ENCODE measurements at places on chromosomes 3 and 15.

GRCh38 chr3:107841831-107842230, 249.0 kb downstream of the CD47 start:
- no peak for DNase-seq

GRCh38 chr3:12194209-12194608, 35.5 kb upstream of the TIMP4 start:
- peak; percentile 92 for DNase-seq

DNA sequence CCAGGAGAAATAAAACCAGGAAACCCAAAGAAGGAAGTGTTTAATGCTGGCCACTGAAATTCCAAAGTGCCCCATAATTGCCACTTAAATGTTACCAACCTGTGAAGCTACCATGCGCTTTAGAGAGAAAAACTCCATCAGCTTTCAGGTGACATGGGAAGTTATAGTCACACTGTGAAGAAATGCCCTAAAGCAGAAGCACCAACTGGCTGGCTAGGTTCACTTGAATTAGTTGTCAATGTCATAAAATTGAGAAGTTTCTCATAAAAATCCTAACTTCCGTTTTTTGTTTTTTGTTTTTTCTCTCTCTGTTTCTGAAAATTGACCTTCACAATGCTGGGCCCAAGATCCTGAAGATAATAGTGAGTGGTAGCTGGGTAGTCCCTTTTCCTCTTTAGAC, 167.9 kb upstream of the CTNNB1 start:
- no peak for DNase-seq

GRCh38 chr3:36957862-36958686, 13.2 kb upstream of the TRANK1 start:
- DNase-seq = peak; percentile 93

GRCh38 chr15:42012928-42013482, 7.8 kb downstream of the PLA2G4E start:
- no peak for DNase-seq

DNA sequence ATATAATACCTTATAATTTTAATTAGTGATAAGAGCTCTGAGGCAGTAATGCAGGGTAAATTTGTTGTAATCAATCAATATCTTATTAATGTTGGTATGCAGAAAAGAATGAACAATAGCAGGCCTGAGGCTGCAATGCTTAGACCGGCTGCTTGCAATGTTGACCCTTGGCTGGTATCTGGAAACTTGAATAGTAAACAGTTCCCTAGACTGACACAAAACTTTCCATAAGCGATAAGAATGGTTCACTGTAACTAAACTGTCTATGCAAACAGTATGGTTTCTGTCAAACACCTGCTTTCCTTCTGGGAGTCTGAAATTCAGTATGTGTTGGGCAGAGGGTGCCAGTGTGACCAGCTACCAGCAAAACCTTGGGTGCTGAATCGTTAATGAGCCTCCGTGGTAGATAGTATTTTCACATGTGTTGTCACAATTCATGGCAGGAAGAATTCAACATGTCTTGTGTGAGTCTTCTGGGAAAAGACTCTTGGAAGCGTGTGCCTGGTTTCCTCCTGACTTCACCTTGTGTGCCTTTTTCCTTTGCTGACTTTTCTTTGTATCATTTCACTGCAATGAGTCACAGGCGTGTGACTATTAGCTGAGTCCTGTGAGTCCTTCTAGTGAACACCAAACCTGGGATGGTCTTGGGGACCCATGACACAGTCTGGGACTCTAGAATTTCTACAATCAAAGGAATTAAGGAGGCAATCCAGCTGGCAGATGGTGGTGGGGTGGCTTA, 30.7 kb upstream of the CLRN1 start:
- DNase-seq = peak; percentile 46

- no peak for DNase-seq
Observed at GRCh38 chr3:89525609-89526008, 418.2 kb downstream of the EPHA3 start.

DNA sequence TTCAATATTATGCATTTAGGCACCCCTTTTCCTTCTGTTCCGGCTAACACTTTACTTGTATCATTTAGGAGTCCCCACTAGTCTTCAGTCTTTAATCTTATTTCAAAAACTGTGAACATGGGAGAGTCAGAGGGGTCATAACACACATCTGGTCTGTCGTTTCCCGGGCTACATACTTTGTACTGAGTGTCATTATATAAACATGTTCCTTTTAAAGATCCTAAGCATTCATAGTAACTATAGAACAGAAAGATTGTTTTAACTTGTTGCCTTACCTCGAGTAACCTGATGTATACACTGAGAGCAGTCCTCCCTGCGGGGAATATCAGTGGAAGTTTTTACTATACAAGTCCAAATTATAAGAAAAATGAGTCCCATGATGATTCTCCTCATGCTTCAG, 78.2 kb upstream of the VEPH1 start:
- DNase-seq = peak; percentile 60

GRCh38 chr3:102025606-102026270, 176.4 kb downstream of the NFKBIZ start:
- DNase-seq = no peak

DNA sequence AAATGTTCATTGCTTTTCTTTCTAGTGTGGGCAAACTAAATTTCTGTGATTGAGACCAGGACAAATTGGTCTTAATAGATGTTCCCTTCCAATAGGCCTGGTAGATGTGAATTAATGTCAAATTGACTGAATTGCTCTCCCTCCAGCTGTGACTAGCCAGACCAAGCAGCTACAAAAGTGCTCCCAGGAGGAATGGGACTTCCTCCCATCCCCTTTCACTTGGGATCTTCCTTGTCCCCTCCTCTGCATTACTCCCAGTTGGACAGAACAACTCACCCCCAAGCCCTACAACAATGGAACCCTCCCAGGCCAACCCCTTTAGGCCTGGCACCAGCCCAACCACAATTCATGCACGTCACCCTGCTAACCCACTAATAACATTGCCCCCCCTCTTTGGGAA, 19.6 kb upstream of the ZKSCAN7 start:
- DNase-seq = no peak

- DNase-seq = no peak
Observed at GRCh38 chr3:26652164-26652563, 29.6 kb downstream of the LRRC3B start.

DNA sequence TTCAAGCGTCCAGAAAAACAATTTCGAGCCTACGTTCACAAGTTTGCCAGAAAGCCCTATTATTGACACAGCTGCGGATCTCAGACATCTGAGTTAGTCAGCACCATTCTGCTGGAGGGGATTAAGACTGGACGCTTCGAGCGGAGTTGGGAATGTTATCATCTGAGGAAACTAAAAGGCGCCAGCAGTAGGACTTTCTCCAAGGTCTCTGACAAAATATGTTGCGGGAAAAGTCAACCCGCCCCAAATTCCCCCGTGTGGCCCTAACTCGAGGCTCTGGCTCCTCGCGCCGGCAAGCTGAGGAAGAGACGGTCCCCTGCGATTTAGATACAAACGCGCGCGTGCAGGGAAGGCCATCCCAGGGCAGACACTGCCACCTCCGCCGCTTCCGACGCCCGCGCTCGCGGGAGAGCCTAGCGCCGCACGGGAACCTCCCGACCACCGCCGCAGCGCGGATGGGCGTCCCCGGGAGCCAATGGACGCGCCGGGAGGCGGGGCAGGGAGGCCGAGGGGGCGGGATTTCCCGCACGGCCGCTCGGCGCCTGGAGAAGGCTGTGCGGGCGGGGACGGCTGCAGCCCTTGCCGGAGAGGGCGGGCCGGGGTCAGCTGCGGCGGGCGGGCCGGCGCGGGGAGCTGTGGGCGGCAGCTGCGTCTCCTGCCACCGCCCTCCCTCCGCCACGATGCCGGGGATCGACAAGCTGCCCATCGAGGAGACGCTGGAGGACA, at the start of gene APPL1:
Gene APPL1, plus strand, starts transcription at position 526 of the 726 bp plus-strand sequence. Its CDS starts 155 bp downstream, at position 681.
- peak; percentile 85 for DNase-seq

DNA sequence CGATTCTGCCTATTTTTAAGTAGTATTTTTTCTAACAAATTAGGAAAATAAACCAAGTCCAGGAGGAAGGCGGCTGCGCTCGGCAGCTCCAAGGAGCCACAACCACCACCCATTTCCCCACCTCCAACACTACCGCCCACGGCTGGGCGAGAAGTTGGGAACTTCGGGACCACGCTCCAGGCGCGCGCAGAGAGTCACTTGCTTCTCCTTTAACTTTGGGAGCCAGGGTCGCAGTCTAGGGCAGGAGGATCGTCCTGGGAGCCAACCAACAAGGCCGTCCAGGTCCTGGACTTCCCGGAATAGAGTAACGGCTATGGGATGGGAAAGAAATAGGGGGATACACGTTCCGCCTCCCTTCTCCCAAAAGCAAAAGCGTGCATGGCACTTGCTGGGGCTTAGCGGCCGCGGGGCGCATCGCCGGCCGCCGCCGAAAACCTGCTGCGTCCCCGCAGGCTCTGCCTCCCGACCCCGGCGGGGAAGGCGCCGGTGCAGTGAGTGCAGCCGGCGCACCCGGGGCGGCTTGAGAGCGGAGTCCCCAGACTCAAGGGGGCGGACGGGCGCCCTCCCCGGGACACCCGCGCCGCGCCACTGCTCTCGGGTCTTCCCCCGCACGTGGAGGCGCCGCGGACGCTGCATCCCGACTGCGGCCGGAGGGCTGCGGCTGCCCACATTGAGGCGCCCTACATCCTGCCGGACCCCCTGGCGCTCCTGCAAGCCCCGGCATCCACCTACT, 699 bp downstream of the MEGF11 start:
- no peak for DNase-seq

DNA sequence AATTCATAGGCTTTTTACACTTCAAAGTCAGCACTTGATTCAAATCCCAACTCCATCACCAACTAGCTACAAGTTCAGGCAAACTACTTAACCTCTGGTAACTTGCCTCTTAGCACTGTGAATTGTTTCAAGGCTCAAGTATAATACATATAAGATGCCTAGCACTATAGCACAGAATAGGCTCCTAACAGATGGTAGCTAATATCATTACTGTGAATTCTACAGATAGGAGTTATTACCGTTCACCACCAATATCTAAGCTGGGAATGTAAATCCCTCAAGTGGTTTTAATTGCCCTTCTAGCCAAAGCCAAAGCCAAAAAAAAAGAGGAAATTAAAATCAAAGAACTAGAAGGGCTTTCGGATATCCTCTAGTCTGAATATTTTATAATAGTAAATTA, 15.4 kb downstream of the DLG1 start:
- no peak for DNase-seq

DNA sequence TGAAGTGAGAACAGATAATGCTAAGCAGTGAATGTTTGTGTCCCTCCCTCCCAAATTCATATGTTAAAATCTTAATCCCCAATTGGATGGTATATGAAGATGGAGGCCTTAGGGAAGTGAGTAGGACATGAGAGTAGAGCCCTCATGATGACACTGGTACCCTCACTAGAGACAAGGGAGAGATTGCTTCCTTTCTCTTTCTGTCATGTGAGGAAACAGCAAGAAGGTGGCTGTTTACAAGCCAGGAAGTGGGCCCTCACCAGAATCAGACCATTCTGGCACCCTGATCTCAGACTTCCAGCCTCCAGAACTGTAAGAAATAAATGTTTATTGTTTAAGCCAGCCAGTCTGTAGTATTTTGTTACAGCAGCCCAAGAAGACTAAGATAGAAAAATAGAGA, 209.5 kb downstream of the SATB1 start:
- no peak for DNase-seq

GRCh38 chr3:49689046-49689907, at the start of the genes MST1 and RNF123:
Gene MST1 (minus strand): TSS chr3:49689474. CDS start chr3:49688691, 783 bp downstream.
Gene RNF123 (plus strand): TSS chr3:49689557. CDS start chr3:49691166, 1,609 bp downstream.
- peak; percentile 89 for DNase-seq

GRCh38 chr3:44476181-44476611, 1.3 kb downstream of the ZNF445 start:
- DNase-seq = peak; percentile 54

DNA sequence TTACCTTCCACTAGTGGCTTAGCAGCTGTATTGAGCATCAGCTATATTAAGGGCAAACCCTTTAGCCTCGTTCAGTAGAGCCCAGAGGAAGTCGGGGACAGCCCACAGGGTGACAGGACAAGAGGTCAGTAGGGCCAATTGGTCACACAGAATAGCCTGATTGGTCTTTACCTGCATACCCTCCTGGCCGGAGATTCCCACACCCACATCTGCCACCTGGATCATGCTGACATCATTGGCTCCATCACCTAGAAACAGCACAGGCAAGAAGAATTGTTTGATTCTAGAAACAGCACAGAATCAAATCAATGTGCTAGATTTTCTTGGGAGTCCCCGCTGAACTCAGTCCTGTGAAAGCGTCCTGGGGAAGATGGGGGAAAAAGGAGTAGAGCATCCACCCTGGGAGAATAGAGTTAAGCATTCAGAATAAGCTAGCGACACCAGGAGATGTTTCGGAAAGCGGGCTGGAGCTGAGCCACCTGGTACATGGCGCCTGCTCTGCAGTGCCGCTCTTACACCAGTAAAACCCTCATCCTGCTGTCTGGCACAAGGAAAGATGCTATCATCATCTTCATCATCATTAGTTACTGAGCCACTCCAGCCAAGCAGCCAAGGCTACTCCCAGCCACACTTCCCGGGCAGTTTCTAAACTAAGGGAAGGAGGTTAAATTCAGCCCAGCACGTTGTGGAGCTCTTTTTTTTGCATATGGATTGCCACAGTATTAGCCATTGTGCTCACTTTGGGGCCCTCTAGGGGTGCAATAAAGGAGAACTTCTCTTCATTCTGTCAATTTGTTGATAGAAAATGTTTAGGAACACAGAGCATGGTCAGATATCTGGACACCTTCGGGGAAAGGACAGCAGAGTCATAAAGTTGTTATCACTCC, 171.3 kb downstream of the ATP10A start:
- DNase-seq = peak; percentile 31

DNA sequence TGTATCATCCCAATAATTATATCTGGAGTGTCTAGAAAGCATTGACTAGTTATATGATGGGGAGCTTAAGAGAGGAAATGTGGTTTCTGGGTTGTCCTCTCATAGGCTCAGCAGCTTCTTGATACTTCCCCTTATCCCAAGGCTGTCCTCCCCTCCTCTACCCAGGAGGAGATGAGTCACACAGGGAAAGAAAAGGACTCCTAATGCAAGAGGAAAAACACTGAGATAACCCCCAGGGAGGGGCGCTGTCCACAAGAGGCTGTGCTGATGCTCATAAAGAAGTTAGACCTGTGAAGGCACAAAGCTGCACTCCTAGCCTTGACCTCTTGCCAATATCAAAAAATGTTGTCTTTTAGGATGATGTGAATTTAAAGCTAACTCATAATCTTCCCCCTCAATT, 28.8 kb upstream of the GYG1 start:
- peak; percentile 88 for DNase-seq

- DNase-seq = no peak
Observed at GRCh38 chr3:170159459-170159858, 22.1 kb downstream of the PHC3 start.

DNA sequence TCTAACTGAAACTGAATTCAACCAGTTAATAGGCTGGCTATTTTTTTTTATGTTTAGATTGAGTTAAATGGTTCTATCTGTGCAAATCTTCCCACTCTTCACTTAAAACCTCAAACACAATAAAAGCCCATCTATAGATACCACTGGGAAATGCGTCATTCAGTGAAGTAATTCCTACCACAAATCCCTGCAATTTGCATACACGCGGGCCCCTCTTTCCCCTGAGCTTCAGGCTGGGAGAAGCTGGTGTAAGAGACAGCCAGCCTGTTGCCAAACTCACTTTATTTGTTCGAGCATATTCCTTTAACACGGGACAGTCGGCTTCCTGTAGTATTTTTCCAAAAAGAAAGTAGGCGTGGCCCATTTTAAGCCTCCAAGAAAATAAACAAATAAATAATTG, 26.0 kb upstream of the MCTP2 start:
- DNase-seq = peak; percentile 18

GRCh38 chr15:83299462-83299861, 15.0 kb upstream of the BNC1 start:
- DNase-seq = no peak

All from IMR-90 (cell line).